NCI-H524 treated with DMSO at 0.1 percent for 48 hours (cell line): ENCODE measurements at places on chromosomes 1 and 21.

DNA sequence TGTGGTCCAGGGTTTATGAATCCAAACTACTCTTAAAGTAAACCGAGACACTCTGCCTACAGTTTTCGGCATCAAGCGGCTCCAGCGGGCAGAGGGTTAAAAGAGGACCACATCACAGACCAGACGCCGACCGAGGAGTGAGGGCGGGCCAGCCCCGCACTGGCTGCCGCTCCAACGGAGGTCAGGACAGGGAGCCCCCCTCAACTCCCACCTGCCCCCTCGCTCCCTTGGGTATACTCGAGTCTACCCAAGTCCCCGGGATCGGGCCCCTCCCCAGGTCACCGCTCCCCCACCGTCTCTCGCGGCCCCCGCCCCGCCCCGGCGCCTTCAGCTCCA lies 312 bp downstream of the ARNT start:
- DNase-seq = peak; percentile 36

DNA sequence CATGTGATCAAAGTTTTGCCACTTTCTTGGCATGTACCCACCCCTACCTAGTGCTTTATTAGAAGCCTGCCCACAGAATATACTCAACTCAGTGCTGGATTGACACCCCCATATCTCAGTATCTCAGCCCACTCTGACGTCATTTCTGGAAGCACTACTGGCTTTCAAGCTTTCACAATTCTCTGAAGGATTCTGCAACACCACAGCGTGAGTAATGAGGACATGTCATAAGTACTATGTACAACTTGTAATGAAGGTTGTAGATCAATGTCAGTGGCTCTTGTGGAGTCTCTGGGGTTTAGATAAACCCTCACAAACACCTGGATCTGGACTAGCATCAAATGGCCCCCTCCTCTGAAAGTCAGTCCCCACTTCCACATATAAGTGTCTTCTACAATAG lies 57.2 kb downstream of the TNFSF4 start:
- no peak for DNase-seq

GRCh38 chr1:14748151-14748550 lies 149.7 kb downstream of the KAZN start:
- no peak for DNase-seq

GRCh38 chr21:37276377-37276776 lies 9.2 kb upstream of the VPS26C start:
- no peak for DNase-seq

GRCh38 chr1:117007719-117008013 lies 6.1 kb downstream of the CD101 start:
- no peak for DNase-seq

GRCh38 chr1:231315887-231316286 lies 21.8 kb downstream of the EXOC8 start:
- DNase-seq = no peak

DNA sequence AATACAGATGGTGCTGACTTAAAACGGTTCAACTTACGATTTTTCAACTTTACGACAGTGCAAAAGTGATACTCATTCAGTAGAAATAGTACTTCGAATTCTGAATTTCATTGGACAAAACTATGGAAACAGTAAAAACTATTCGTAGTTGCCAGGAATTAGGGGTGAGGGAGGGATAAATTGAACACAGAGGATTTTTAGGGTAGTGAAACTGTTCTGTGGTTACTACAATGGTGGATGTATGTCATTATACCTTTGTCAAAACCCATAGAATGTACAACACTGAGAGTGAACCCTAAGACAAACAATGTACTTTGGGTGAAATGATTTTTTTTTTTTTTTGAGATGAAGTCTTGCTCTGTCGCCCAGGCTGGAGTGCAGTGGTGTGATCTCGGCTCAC lies 7.5 kb downstream of the DDR2 start:
- DNase-seq = no peak

GRCh38 chr1:111538343-111539025 lies 35.1 kb upstream of the ADORA3 start:
- DNase-seq = no peak

DNA sequence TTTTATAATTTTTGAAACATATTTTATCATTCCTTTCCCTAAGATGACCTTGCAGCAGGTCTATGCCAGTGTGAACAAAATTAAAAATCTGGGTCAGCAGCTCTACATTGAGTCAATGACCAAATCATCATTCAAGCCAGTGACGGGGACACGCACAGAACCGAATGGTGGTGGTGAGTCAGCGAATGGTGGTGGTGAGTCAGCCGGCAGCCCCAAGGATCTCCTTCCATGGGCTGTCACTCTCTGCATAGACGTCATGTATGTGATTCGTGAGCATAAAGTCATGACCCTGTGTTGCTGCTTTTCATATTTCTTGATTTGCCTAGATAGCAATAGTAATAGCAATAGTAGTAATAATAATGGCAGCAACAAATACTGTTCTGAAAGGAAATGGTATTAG lies 26.3 kb downstream of the PER3 start:
- no peak for DNase-seq

DNA sequence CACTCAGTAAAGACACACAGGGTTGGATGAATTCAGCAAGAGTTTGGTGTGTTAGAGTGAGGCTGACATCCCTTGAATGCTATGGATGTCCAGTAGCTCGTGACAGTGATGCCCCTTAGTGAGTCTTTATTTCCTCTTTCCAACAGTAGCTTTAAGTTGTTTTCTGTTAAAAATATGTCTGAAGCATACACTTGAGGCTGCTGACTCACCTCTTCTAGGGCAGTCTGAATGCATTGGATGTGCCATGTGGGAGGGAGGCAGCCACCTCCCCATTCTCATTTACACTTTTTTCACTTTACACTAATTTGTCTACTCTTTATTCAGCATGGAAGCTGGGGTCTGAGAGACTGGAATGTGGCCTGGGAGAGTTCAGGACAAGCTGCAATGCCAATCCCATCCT lies 17.6 kb downstream of the NOS1AP start:
- no peak for DNase-seq

DNA sequence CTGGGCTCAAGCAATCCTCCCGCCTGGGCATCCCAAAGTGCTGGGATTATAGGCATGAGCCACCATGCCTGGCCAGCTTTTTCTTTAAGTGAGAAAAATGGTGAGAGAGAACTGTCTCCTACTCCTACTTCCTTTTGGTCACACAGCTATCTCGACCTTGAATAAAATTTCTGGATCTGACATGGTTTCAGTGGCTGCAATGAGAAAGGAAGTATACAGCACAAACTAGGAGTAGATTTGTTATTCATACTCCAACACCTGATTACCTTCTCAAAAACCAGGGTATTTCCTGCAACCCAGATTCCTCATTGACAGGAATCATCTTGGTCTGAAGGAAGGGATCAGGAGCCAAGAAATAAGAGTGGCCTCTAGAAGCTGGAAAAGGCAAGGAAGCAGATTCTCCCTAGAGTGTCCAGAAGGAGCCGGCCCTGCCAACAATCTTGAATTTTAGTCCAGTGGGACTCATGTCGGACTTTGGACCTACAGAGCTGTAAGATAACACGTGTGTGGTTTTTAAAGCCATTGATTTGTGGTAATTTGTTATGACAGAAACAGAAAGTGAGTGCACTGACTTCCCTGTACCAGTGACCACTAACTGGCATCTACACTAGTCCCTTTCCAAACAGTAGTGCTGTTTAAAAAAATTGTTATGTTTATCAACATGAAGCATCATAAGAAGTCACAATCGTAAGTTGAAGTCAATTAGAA lies 516.6 kb downstream of the SMYD3 start:
- DNase-seq = no peak
